ENCODE measurements at places on chromosomes 16 and 17.
A peak's percentile ranks its signal among the peaks of the same experiment; 100 is the strongest.

- DNase-seq: peak; percentile 18
Measured at GRCh38 chr17:47618410-47618809, 31.3 kb upstream of the KPNB1 start.

- DNase-seq: peak; percentile 61
Measured at GRCh38 chr17:74212209-74212912, 1.0 kb upstream of the TTYH2 start.

GRCh38 chr17:66602659-66603384, 232.1 kb upstream of the CACNG5 start:
- no peak for DNase-seq

- DNase-seq: no peak
Measured at GRCh38 chr16:70331588-70332358, 14.9 kb upstream of the DDX19A start.

DNA sequence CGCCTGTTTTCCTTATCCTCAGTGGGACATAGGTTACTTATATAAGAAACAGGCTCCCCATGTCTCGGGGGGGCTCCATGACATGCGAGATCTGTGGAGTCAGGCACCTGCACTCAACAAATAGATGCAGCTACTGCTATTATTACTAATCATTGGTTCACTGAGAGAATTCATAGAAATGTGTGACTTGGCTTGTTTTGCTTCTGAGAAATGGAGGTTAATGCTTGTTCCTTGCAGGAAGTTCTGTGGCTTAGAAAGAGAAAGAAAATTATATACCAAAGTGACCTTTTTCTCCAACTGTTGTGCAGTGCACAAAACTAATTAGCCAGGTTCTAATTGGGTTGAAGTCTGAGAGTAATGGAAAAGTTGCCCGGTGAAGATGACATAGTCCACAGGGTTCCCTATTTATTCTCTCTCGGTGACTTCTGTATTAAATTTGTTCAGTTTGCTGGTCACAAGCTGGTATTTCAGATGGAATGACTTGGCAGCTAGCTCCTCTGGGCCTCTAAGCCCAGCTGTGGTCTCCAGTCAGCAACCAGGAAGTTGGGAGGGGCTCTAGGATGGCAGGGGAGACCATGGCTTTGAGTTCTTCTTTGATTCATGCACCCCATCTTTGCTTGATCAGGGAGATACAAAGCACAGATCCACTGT, 17.6 kb upstream of the MAF start:
- no peak for DNase-seq

- no peak for DNase-seq
Measured at GRCh38 chr16:47473792-47474191, 12.7 kb downstream of the PHKB start.

GRCh38 chr17:50508573-50509460, 578 bp downstream of the MYCBPAP start:
- no peak for DNase-seq

GRCh38 chr17:31339906-31340661, 18.7 kb upstream of the EVI2A start:
- peak; percentile 34 for DNase-seq

Data from NB4 (cell line).